ENCODE measurements at places on chromosomes 6 and 20.

GRCh38 chr20:17995967-17996819, 27.4 kb downstream of the MGME1 start:
- no peak for DNase-seq

- no peak for DNase-seq
These were observed 32.5 kb downstream of the SYNDIG1 start for GRCh38 chr20:24501764-24502556.

DNA sequence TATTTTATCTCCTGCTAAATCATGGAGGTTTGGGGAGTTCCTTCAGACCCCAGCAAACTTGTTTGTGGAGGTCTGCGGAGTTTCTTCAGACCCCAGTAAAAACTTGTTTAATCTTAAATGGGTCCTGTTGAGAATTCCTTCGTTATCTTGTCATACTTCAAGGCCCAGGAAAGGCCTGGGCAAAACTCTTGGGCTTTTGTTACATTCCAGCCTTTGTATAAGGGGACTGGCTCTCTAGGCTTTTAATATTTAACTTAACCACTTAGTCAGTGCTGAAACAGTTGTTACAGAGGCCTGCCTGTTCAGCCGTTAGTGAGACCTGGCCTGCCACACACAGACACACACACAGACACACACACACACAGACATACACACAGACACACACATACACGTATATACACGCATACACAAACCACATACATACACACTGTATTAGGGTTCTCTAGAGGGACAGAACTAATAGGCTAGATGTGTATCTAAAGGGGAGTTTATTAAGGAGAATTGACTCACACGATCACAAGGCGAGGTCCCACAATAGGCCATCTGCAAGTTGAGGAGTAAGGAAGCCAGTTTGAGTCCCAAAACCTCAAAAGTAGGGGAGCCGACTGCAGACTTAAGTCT, 21.3 kb upstream of the CST3 start:
- DNase-seq = no peak

DNA sequence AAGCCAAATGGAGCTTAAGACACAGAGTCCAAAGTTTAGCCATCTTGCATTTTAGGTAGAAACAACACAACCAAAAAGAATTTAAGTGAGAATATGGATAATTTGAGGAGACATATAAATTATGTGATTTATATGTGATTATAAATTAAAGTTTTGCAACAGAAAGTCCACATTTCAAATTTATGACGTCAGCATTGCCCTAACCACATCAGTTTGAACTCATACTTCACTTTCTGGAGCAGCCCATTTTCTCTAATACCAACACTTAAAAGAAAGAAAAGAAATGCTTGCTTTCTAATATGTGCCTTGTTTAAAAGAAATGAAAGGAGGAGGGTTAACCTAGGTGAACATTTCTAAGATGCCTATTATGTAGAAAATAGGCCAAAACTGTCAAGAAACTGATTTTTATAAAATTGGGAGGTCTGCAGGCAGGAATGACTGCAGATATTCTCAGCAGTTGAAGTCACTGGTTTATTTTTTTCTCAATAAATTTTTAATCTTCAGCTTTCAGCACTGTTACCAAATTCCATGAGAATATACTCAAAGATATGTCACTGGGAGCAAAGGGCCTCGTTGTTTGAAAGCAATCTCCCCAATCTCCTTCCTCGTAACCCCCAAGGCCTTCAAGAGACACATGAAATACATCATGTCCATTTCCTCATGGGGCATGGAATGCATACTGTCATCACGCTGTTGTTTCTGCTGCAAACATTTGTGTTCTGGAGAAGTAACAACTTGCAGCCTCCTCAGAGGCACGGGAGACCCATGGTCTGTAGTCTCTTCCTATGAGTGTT, 137.8 kb downstream of the SOD2 start:
- no peak for DNase-seq

- no peak for DNase-seq
These were observed 34.6 kb downstream of the ATG5 start for GRCh38 chr6:106290954-106291353.

GRCh38 chr6:139981768-139982181, 607.3 kb upstream of the CITED2 start:
- DNase-seq = no peak

DNA sequence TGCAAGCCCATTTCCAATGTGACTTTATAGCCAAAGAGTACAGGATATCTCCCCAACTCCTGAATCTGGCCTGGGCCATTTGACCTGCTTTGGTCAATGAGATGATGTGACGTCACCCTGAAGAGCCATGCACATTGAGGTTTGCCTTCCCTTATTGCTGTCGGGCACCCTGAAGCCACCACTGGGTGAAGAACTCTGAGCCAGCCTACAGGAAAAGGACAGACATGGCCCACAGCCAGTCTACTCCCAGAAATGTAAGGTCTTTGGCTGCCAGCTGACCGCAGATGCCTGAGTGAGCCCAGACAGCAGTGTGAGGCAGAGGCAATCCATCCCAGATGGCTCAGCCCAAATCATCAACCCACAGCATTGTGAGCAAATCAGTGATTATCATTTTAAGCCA, 3.7 kb upstream of the SYNDIG1 start:
- DNase-seq = no peak

DNA sequence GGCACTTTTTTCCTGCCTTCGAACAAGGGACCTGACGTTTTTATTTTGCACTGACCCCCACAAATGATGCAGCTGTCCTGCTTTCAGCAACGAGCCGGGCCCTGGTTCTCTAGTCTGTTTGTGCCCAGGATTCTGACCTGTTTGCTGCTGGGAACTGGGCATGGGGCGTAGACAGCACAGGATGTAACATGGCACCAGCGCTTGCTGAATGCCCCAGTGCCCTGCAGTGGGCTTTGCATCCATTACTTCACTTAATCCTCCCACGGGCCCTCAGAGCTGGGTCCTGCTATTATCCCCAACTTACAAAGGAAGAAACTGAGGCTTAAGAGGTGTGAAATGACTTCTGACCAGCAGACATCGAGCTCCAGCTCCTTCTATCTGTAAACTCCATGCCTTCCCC, 80.4 kb upstream of the PMEPA1 start:
- no peak for DNase-seq

DNA sequence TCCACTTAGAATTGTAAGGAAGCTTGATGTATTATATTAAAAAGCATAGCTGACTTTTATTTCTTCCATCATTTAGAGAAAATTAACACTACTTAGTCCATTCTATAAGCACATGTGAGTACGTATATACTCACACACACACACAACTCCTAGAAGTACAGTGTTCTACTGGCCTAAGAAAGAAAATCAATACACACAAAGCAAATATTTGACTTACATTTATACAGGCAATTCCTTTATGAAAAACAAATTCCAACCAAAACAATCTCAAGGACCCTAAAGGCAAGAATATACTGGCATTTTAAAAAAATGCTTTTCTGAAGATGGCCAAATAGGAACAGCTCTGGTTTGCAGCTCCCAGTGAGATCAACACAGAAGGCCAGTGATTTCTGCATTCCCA, 71.9 kb downstream of the NRSN1 start:
- no peak for DNase-seq

GRCh38 chr20:24631173-24631505, 161.7 kb downstream of the SYNDIG1 start:
- DNase-seq = no peak

DNA sequence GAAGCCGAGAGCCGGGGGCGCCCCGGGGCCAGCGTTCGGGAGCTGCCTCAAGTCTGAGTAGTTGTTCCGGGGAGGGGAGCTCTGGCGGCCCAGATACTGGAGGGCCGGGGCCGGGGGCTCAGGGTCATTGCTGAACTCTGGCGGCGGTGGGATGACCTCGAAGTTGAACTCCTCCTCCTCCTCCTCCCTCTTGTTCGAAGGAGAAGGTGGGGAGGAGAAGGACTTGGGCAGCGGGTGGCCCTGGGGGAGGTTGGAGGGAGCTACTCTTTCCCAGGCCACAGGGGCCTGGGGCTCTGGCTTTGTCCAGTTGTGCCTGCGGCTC, 37.7 kb downstream of the C6orf132 start:
- DNase-seq = no peak

DNA sequence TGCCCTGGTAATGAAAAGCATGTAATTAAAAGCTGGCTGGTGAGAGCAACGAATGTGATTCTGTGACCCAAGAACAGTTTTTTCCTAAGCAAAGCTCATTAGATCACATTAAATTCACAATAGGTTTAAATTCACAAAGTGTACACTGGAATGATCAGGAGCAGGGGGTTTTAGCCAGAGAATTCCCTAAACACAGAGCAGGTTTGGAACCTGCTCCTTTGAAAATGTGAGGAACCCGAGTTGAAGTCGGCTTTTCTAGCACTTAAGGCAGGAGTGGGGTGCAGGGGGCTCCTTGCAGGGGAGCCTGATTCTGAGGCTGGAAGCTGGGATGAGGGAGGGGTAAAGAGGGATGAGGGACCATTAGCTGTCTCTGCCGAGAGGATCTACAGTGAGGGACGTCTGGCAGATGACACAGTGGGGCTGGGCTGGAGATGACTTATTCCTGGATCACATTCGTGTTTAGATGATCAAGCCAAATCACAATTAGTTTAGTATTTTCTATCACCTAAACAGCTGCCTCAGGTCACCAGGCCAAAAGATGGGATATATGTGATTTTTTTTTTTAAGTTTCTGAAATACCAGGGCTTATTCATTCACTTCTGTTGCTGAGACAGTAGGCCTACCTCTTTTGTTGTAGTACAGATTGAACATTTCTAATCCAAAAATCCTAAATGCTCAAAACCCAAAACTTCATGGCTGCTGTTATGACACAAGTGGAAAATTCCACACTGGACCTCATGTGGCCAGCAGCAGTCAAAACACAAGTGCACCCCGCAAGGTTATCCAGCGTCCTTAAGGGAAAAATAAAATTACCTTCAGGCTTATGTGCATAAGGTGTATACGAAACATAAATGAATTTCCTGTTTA, 93.1 kb upstream of the HIVEP1 start:
- DNase-seq = no peak

- DNase-seq = no peak
These were observed 41.9 kb upstream of the TAB2 start for GRCh38 chr6:149275621-149276020.

DNA sequence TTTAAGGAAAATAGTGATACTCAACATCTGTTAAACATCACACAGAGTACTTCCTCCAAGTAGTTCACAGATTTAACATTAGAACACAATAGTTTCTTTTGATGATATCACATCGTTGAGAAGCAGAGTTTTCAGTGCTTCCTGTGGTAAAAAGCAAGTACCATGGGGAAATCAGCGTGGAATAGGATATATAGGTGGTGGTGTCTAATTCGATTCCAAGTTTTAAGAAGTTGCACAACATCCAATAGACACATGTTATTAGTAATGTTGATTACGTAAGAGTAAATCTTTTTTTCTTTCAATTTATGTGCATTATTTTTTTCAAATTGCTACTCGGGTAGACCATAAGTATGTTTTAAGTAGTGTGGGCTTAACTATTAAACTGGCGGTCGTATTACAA, 360.7 kb downstream of the NKAIN2 start:
- no peak for DNase-seq
